Tibial nerve (tissue), 4 donors: ENCODE measurements at places on chromosomes 13 and 19. TPM values are rescaled to one million over a fixed set of nuclear protein-coding genes. Genes with fewer than 3 reads are reported as not detected.

DNA sequence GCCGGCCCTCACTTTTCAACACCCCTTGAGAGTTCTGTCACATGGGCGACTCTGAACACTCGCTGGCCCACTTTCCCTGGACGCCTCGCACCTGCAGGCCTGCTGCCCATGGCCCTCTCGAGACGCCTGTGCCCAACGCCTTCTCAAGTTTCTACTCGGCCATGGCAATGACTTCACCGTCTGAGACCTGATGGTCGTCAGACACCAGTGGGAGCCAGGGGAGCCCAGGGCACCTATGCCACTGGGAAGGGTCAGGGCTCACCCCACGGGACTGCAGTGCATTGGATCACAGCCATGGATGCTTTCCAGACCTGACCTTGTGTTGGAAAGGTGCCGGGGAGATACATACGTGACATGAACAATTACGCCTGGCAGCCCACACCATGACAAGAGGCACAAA, 60.1 kb downstream of the KLF2 start:
- H3K27me3 ChIP-seq = no peaks in the 10 kb centered on the region
- no peak for DNase-seq
- no peak overlapping the region for H3K27ac ChIP-seq
- H3K4me1 ChIP-seq = no peaks in the 10 kb centered on the region

DNA sequence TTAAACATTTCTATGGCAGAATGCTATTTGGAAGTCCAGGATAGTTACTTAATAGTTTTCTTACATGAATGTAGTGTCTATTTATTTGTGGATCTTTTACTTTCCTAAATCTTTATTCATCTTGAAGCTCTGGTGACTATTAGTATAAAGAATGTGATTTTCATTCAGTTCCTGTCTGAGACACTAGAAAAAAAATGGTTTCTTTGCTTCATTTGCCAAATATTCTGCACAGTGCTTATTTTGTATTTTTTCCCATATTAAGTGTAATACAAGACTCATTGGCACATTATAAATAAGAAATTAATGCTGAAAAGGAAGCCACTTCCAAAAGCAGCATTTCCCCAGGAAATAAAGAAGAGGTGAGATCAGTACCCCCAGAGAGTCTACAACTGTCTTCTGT, 109.8 kb downstream of the POSTN start:
- H3K27me3 ChIP-seq = no peaks in the 10 kb centered on the region
- DNase-seq = no peak
- no peaks in the 10 kb centered on the region for H3K36me3 ChIP-seq
- H3K4me1 ChIP-seq = peaks cover 28% of the 10 kb centered on the region

DNA sequence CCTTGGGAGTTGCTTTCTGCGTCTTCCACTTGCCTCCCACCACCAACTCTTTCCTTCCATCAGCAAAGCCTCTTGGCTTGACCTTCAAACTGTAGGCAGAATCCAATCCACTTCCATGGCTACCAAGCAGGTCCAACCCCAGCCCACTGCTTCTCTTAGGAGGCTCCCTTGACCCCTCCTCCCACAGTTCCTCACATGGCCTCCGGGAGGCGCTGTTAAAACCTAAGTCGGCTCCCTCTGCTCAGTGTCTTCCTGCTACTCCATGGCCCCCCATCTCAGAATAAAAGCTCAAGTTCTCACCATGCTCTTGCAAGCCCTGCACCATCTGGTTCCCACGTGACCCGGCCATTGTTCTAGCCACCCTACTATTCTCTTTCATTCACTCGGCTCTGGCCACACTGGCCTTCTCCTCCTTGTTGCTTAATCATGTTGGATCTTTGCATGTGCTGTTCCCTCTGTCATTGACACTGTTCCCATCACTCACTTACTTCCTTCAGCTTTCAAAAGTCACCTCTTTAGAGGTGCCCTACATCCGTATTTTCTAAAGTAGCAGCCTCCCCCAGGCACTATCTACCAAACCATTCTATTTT, 7.5 kb downstream of the IZUMO2 start:
- H3K4me3 ChIP-seq = no peak overlapping the region
- H3K27me3 ChIP-seq = no peaks in the 10 kb centered on the region
- no peak for DNase-seq
- H3K4me1 ChIP-seq = no peaks in the 10 kb centered on the region

DNA sequence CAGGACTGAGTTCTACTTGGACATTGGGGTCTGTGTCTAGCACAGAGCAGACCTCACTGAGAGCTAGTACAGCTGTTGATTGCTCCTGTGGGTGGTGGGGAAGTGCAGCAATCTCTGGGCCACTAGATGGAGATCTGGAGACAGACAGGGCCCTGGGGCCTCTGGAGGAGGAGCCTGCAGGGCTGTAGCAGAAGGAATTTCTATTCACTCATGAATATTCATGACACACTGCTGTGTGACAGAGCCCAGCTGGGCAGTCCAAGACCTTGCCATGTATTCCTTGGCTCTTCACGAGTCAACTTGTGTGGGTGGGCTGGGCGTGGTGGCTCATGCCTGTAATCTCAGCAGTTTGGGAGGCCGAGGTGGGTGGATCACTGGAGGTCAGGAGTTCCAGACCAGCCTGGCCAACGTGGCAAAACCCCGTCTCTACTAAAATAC, 37.5 kb downstream of the SUGP2 start:
- H3K27me3 ChIP-seq = no peaks in the 10 kb centered on the region
- no peak for DNase-seq
- peaks cover 22% of the 10 kb centered on the region for H3K4me1 ChIP-seq
- H3K36me3 ChIP-seq = peaks cover 6% of the 10 kb centered on the region
- H3K27ac ChIP-seq = no peak overlapping the region

- H3K4me1 ChIP-seq = no peaks in the 10 kb centered on the region
- no peak overlapping the region for H3K27ac ChIP-seq
- DNase-seq = no peak
- H3K36me3 ChIP-seq = no peaks in the 10 kb centered on the region
- no peak overlapping the region for H3K4me3 ChIP-seq
Measured at GRCh38 chr19:39590265-39590664, 12.1 kb upstream of the LGALS13 start.

PEG3 gene
- total RNA-seq = 9.0 TPM

- no peak overlapping the region for H3K27ac ChIP-seq
- DNase-seq = no peak
- H3K4me1 ChIP-seq = peaks cover 8% of the 10 kb centered on the region
- no peaks in the 10 kb centered on the region for H3K36me3 ChIP-seq
Measured at GRCh38 chr13:60227158-60227557, 63.4 kb upstream of the DIAPH3 start.

DNA sequence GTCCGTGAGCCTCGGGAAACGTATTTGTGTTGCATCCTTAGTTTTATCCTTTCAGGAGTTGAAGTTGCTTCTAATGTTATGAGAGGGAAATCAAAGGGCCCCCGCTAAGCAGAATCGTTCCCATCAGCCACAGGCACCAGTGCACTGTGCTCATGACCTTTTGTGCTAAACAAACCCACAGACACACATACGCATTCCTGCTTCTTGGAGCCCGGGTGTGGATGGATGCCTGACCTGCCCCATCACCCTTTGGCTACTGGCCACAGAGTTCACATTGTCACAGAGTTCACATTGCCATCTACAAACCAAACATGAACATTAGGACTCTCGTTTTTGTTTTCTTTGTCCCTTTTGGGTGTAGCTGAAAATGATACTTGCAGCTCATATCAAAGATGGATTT, 47.2 kb downstream of the CHST8 start:
- H3K27ac ChIP-seq = no peak overlapping the region
- H3K4me1 ChIP-seq = no peaks in the 10 kb centered on the region
- no peak overlapping the region for H3K4me3 ChIP-seq
- no peaks in the 10 kb centered on the region for H3K36me3 ChIP-seq

GRCh38 chr13:94858856-94859255, 146.5 kb upstream of the SOX21 start:
- peaks cover 20% of the 10 kb centered on the region for H3K4me1 ChIP-seq
- no peak for DNase-seq
- H3K4me3 ChIP-seq = no peak overlapping the region

DNA sequence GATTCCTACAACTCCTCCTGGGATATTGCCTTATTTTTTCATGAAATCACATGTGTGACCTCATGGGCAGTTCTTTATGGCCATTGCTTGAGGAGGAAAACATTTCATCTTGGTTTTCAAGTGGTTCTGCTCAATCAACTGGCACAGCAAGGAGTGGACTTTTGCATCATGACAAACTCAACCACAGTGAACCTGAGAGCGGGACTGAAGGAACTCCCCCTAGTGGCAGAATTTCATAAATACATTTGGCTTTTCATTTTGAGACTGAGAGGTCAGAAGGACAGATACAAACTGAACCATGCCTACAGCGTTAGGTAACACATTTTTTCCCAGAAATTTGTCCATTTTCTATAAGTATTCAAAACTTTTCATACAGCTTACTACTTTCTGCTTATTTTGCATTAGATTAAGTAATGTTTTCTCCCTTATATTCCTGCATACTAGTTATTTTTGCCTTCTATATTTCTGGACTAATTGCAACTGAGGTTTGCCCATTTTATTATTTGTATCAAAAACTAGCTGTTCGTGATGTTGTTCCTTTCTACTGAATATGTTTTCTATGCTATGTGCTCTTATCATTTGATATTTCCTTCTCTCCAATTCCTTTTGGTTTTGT, 13.4 kb upstream of the SIGLEC12 start:
- DNase-seq = no peak
- no peak overlapping the region for H3K27ac ChIP-seq
- no peaks in the 10 kb centered on the region for H3K27me3 ChIP-seq
- H3K4me3 ChIP-seq = no peak overlapping the region
- no peaks in the 10 kb centered on the region for H3K36me3 ChIP-seq
